ENCODE measurements at places on chromosomes 13 and 19.

DNA sequence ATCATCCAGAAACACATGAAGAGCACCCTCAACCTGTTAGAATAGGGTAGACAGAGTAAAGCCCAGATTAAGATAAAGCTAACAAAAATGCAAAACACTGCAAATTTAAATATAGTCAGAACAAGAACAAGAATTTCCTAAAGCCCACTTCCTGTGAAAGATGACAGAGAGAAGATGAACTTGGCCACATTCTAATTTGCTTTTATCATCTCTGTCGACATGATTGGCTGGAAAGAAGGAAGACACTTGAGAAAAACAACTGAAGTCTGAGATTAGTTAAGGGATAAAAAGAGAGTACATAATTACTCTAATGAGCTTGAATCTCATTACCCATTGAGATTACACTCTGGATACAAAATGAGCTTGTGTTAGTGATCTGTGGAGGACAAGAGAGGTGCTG, 537.6 kb downstream of the KLF5 start:
- DNase-seq = no peak

DNA sequence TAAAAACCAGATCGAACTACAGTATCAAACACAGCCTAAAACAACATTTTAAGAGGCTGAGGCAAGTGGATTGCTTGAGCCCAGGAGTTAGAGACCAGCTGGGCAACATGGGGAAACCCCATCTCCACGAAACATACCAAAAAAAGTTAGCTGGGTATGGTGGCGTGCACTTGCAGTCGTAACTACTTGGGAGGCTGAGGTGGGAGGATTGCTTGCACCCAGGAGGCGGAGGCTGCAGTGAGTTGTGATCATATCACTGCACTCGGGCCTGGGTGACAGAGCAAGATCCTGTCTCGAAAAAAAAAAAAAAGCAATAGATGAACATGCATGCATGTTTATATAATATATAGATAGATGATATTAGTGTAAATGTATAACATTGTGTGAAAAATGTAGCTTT, 5.2 kb upstream of the MRPS31 start:
- DNase-seq = no peak

- no peak for DNase-seq
These were observed 47.5 kb downstream of the OXGR1 start for GRCh38 chr13:96946709-96947311.

GRCh38 chr13:110265341-110265681, 41.6 kb downstream of the COL4A1 start:
- DNase-seq = no peak

DNA sequence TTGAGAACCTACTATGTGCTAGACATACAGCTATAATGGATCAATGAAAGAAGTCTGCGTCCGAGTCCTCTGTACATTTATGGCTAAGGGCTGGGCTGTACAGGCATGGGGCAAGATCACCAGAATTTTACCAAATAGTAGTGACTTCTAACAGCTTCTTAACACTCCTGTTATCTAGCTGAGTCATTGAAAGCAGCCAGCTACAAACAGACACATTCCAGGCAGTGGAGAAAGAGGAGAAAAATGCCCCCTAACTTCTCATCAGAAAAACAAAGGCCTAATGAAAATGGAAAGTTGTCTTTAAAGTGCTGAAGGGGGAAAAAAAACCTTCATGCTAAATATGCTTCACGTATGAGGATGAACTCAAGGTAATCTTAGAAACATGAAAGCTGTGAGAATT, 14.3 kb upstream of the ZNF667 start:
- DNase-seq = no peak

DNA sequence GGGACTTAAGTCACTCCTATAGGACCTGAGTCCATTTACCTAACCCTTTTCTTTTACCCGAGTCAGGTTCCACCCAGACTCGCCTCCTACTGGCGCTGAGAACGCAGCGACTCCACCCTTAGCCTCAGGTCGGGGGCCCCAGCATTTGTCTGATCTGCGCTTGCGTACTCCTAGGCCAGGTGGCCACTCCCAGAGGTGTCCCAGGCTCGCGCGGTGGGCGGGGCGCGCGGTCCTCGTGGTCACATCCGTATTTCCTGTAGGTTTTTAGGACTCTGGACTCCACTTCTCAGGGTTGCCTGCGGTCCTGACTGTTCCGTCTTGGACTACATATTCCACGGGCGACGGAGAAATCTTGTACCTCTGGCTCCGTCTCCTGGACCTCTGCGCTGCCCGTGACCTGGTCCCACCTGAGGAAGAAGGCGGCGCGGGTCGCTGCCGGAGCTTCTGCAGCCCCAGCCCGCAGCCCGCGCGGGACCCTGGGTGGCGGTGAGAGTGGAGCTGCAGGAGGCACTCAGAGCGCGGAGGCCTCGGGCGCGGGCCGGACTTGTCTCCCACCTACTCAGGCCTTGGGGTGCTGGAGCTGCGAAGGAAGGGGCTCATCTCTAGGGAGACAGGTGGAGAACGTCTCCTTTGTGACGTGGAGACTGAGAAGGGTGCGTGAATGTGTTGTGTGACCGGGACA, 11.0 kb upstream of the ZNF573 start:
- no peak for DNase-seq

GRCh38 chr19:23699521-23699860, 12.5 kb upstream of the ZNF675 start:
- DNase-seq = no peak

- DNase-seq = peak; percentile 28
These were observed 17.9 kb upstream of the GAS6 start for GRCh38 chr13:113881614-113882266.

GRCh38 chr13:99432609-99433542, 68.4 kb upstream of the TM9SF2 start:
- DNase-seq = no peak

- DNase-seq = no peak
These were observed 288.0 kb upstream of the SLITRK6 start for GRCh38 chr13:86087244-86087643.

- DNase-seq = peak; percentile 83
These were observed 811 bp upstream of the PRMT1 start for GRCh38 chr19:49676136-49676783.

DNA sequence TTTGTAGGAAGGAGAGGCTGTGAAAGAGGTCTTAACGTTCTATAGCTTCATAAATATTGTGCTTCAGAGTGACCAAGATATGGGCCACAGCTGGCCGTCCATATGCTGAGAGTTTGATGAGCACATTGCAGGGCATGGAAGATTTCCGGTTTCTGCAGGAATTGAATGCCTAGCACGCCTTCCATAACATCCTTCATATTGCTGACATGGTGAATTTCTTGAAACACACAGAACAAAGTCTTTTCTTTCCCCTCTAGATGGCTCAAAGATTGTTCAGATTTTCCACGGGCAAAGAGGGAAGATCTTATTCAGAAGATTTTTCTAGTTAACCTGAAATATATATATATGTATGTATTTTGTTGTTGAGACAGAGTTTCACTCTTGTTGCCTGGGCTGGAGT, 42.4 kb downstream of the ADGRE2 start:
- DNase-seq = no peak

DNA sequence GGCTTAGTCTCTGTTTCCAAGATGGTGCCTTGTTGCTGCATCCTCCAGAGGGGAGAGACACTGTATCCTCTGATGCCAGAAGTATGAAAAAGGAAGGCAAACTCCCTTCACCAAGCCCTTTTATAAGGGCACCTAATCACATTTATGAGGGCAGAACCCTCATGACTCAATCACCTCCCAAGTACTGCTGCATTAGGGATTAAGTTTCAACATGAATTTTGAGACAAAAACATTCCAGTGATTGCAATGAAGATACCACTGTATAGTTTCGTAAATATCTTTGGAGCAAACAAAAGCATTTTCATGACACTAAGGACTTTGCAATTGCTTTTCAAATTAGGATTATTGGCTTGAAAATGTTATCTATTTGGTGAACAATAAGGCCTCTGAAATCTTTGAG, 63.8 kb downstream of the RNF17 start:
- no peak for DNase-seq

GRCh38 chr19:44685877-44686276, 13.1 kb upstream of the CEACAM16 start:
- DNase-seq = no peak

DNA sequence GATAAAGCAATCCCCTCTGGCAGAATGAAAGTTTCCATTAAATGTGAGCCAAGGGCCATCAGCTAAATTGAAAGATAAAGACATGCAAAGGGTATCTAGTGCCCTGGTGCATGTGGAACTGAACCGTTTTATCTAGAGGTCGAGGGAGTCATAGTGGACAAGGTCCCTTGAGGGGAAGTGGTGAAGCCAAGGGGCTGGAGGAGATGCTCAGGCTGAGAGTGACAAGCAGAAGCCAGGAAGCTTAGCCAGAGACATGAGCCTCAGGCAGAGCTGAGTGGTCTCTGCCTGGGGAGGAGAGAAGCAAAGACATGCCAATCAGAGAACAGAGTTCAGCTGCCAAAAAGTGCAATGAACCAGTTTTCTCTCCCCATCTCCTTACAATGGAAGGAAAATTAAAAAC, 68.1 kb upstream of the SLC10A2 start:
- no peak for DNase-seq

- peak; percentile 68 for DNase-seq
These were observed 12.1 kb upstream of the CEACAM8 start for GRCh38 chr19:42606660-42607351.

GRCh38 chr13:24557081-24557480, 44.5 kb upstream of the PARP4 start:
- DNase-seq = no peak

GRCh38 chr13:33208290-33209220, 77.0 kb downstream of the STARD13 start:
- no peak for DNase-seq

GRCh38 chr19:30217461-30217860, 154.7 kb upstream of the ZNF536 start:
- DNase-seq = no peak

DNA sequence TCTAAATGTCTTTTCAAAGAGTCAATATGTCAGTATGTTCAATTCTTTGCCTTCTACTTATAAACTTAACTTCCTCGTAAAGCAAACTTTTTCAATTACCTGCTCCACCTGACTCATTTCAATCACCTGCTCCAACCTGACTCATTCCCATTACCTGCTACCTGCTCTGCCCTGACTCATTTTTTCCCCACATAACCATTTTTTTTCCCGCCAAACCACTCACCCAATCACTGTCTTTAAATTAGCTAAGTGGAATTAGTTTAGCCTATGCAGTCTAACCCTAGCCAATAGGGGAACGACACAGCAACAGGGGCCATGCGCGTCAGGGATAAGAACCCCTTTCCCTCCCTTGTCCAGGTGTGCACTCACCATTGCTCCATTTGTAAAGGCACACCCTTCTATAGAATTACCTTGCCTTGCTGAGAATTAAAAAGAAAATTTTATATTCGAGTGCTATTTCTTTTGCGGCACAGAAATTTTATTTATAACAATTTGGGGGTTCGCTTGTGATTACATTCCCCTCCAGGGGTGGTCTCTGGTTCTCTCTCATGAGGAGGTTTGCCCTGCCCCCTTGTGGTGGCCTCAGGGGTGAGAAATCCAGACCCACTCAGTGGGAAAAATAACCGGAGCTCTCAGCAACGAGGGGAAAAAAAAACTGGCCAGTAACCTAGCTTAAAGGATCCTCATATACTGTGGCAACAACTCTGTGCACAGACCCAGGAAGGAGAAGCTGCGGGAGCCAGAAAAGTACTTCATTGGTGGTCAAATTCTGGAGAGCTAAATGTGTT, 193.1 kb downstream of the ZNF486 start:
- DNase-seq = no peak

DNA sequence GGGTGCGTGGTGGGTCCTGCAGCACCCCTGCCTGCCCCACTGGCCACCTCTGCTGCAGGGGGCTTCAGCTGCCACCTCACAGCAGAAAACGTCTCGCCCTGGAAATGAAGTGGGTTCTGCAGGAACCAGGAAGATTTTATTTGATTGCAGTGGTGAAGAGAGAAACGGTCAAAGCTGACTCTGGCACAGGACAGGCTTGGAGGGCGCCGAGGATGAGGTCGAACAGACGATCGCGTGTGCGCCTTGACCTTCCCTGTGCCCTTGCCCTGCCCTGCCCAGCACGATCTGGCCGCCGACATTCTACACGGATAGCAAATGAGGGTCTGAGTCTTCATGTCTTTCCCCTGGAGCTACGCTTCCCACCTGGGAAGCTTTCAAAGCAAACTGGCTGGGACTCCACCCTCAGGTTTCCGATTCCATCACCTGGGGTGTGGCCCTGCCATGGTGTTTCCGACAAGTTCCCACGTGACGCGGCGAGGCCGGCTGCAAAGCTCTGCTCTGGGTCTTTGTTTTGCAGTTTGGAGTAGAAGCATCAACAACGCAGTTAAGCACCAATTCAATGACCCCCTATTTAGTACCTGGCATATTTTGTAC, 50.3 kb upstream of the TUBGCP3 start:
- no peak for DNase-seq

GRCh38 chr19:5063873-5064645, 95.1 kb downstream of the KDM4B start:
- DNase-seq = no peak

GRCh38 chr13:51906581-51906980, 44.8 kb downstream of the CCDC70 start:
- DNase-seq = peak; percentile 39

DNA sequence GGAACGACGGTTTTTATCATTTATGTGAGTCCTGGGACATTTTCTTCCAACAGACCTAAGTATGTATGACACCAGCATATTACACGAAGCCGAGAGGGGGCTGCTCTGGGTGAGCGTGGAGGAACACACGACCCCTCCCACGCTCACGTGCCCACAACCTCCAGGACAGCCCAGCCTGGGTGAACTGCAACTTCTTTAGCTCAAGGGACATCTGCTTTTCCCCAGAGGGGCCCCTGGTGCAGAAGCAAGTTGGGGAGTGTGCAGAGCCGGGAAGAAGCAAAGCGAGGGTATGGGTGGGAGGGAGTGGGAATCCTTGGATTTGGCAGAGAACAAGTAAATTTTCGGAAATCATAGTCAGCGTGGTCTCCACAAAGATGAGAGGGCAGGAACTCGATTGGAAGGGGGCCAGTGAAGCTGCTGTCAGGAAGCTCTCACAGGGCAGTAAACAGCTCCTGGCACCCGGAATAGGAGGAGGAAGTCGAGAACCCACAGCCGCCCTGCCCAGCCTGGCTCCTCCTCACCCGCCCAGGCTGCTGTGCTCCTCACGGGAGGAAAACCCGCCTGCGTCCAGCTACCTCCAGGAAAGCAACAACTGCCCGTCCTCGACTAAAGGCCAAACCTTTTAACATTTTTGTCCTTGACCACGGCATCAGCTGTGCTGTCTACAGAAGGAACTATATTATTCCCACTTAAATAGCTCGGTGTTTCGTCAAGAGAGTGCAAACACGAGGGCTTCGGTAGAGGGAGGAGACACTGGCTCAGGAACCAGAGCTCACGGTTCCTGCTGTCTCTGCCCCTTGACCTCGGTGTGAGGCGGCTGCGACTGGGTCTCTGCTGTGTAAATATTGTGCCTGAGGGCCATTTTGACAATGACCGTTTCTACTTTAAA, 17.2 kb upstream of the CFAP97D2 start:
- no peak for DNase-seq
